ENCODE measurements at places on chromosomes 11 and 22. TPM values are rescaled to one million over a fixed set of nuclear protein-coding genes. Genes with fewer than 3 reads are reported as not detected.

- DNase-seq = no peak
These were observed 4.7 kb downstream of the UNC93B1 start for GRCh38 chr11:67999201-67999629.

The PATE4 gene
- polyA plus RNA-seq = not detected

DNA sequence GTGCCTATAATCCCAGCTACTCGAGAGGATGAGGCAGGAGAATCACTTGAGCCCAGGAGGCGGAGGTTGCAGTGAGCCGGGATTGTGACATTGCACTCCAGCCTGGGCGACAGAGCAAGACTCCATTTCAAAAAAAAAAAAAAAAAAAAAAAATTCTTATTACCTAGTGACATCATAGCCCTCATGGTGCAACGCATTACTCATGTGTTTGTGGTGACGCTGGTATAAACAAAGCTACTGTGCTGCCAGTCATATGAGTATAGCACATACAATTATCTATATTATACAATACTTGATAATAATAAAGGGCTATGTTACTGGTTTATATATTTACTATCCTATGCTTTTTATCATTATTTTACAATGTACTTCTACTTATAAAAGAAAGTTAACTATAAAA lies 41.2 kb downstream of the OR2AT4 start:
- no peak for DNase-seq

The MPPED1 gene
- 0.23 TPM for polyA plus RNA-seq

GRCh38 chr11:36156817-36157519 lies 132.3 kb downstream of the COMMD9 start:
- no peak for DNase-seq

DNA sequence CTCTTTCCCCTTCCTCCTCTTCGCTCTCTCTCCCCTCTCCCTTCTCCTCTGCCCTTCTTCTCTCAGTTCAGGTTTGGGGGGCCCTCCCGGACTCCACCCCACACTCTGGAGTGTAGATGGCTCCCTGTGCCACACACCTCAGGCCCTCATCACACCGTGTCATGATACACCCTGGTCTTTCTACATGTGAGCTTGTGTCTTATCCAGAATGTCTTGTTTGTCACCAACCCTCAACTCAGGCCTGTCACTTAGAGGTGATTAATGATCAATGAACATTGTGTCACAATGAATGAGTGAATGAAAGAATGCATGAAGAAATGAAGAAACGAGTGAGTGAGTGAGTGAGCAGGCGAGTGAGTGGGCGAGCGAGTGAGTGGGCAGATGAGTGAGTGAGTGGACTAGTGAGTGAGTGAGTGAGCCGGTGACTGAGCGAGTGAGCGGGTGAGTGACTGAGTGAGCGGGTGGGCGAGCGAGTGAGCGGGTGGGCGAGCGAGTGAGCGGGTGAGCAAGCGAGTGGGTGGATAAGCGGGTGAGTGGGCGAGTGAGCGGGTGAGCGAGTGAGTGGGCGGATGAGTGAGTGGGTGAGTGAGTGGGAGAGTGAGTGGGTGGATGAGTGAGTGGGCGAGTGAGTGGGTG lies 33.8 kb downstream of the CAPN1 start:
- DNase-seq = no peak

GRCh38 chr22:39142088-39142680 lies 10.3 kb downstream of the CBX7 start:
- no peak for DNase-seq

The C2CD3 gene
- polyA plus RNA-seq = 9.8 TPM

- DNase-seq = no peak
These were observed 26.7 kb downstream of the SYT9 start for GRCh38 chr11:7278314-7278917.
